ENCODE measurements at places on chromosomes 3 and 15. TPM values are rescaled to one million over a fixed set of nuclear protein-coding genes. Genes with fewer than 3 reads are reported as not detected.
A peak's percentile ranks its signal among the peaks of the same experiment; 100 is the strongest.

GRCh38 chr15:43237842-43238470 is 17.1 kb upstream of the EPB42 start:
- no peak overlapping the region for H3K27ac ChIP-seq
- no peaks in the 10 kb centered on the region for H3K36me3 ChIP-seq
- H3K27me3 ChIP-seq, result peaks cover 23% of the 10 kb centered on the region
- no peak for DNase-seq

DNA sequence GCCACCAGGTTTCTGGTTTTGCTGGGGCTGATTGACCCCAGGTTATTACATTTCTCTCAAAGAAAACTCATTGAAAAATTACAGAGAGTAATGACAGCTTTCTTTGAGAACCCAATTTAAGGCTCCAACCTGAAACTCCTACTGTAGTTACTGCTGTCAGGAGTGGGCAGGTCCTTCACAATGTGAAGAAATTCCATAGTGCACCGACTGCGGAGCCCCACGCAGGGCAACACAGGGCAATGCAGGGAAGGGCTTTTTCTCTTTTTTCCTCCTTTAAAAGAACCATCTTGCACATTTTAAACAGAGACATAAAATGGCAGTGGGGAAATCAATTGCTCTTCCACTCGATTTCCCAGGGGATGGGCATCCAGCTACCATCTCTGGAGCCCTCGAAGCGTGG is 74.3 kb downstream of the NUP210 start:
- peaks cover 36% of the 10 kb centered on the region for H3K36me3 ChIP-seq
- H3K27me3 ChIP-seq, result no peaks in the 10 kb centered on the region
- no peak overlapping the region for H3K4me3 ChIP-seq
- no peak overlapping the region for H3K27ac ChIP-seq
- no peak for DNase-seq

DNA sequence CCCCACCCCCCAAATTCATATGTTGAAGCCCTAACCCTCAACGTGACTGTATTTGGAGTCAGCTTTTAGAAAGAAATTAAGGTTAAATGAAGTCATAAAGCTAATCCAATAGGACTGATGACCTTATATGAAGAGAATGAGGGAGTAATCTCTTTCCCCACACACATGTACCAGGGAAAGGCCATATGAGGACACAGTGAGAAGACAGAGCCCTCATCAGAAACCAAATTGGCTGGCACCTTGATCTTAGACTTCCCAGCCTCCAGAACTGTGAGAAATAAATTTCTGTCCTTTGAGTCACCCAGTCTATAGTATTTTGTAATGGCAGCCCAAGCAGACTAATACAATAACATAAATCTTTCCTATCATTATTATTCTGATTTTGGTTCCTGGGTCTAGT is 194.7 kb upstream of the NANOGP8 start:
- H3K27me3 ChIP-seq, result no peaks in the 10 kb centered on the region
- H3K27ac ChIP-seq, result no peak overlapping the region
- no peaks in the 10 kb centered on the region for H3K36me3 ChIP-seq
- no peaks in the 10 kb centered on the region for H3K4me1 ChIP-seq

DNA sequence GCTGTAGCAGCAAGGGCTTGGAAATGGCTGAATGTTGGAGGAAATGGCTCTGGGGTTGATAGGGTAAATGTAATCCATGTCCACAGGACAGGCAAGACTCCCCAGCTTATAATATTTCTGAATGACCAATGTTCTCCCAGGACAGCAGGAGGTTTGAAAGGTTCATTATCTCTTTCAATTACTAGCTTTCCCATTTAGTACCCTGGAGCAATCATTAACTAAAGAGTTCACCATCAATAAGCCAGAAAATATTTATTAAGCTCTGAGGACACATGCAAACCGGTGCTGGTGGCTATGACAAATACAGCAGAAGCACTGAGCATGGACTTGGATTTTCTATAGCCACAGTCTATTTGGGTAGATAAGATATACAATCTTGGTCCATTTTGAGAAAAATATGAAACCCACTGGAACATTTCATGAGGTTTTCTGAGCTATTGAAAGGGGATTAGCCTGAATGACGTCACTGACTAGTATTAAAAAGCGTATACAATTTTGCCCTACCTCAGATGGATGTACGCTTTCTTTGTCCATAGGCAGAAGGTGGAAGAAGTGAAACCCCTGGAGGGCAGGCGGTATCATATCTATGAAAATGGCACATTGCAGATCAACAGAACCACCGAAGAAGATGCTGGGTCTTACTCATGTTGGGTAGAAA is 166.2 kb downstream of the CHL1 start:
- no peaks in the 10 kb centered on the region for H3K4me1 ChIP-seq
- H3K27me3 ChIP-seq, result no peaks in the 10 kb centered on the region
- no peak for DNase-seq
- H3K27ac ChIP-seq, result no peak overlapping the region
- H3K4me3 ChIP-seq, result no peak overlapping the region
- no peaks in the 10 kb centered on the region for H3K36me3 ChIP-seq

DNA sequence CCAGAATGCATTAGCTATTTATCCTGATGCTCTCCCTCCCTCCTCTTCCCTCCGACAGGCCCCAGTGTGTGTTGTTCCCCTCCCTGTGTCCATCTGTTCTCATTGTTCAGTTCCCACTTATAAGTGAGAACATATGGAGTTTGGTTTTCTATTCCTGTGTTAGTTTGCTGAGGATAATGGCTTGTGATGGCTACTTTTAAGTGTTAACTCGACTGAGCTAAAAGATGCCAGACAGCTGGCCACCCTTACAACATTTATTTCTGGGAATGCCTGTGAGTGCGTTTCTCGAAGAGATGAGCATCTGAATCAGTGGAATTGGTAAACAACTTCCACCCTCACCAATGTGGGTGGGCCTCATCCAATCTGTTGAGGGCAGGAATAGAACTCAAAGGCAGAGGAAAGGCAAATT is 24.7 kb upstream of the TM2D3 start:
- H3K27ac ChIP-seq, result no peak overlapping the region
- DNase-seq, result no peak
- H3K27me3 ChIP-seq, result no peaks in the 10 kb centered on the region
- H3K4me3 ChIP-seq, result no peak overlapping the region
- H3K36me3 ChIP-seq, result peaks cover 37% of the 10 kb centered on the region

Gene ARL14
- polyA plus RNA-seq, result 5.9 TPM

- no peak for DNase-seq
- peak overlapping the region; percentile 97 for H3K4me3 ChIP-seq
- H3K4me1 ChIP-seq, result peaks cover 9% of the 10 kb centered on the region
- H3K36me3 ChIP-seq, result peaks cover 61% of the 10 kb centered on the region
- no peak overlapping the region for H3K27ac ChIP-seq
These were observed 2.2 kb downstream of the EIF4A2 start for GRCh38 chr3:186785495-186786018.

All from large intestine (tissue), 12 donors.